ENCODE measurements at places on chromosomes 12 and 14.
A peak's percentile ranks its signal among the peaks of the same experiment; 100 is the strongest.

GRCh38 chr12:122918827-122919226 is 22.9 kb upstream of the VPS37B start:
- no peak for DNase-seq

DNA sequence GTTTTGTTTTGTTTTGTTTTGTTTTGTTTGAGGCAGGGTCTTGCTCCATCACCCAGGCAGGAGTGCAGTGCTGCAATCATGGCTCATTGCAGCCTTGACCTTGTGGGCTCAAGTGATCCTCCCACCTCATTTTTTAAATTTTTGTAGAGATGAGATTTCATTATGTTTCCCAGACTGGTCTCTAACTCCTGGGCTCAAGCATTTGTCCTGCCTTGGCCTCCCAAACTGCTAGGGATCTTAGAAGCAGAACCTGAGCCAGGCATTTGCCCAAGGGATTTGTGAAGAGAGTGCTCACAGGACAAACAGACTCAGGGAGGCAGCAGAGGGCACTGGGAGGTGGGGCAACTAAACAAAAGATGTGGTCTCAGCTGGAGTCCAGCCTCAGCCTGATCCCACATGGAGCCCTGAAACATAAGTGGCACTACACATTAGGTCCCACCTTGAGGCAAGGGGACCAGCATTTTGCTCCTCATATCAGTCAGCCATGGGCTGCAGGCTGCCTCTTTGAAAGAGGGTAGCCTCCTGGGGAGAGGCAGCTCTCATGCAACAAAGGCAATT is 86.2 kb upstream of the CMKLR1 start:
- DNase-seq, result no peak

DNA sequence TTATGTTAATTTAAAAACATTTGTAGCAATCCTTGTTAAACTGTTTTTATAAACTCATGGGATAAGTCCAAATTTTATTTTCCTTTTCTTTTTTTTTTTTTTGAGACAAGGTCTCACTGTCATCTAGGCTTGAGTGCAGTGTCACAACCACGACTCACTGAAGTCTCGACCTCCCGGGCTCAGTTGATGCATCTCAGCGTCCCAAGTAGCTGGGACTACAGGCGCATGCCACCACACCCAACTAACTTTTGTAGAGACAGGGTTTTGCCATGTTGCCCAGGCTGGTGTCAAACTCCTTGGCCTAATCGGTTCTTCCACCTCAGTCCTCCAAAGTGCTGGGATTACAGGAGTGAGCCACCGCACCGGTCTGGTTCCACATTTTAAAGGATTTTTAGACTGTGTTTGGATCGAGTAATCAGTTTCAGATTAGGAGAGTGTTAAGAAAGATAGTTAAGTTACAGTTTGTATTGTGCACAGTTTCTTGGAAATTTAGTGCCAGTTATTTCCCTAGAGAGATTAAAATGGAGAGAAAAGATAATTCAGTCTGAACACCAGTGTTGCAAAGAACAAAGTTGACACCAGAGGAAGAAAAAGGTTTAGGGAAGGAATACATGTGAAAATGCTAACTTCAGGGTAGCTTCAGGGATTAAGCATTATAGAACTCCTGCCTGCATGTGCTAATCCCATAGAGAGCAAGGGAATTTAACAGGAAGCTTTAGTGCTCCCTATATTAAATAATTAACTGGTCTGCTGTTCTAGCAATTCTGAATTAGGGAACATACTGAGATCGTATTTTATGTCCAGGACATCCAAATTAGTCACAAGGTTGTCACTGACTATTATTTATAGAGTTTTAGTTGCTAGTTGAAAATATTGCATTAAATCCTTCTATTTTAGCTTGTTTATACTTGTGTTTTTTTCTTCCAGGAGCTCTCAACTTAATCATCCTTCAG is 10.1 kb downstream of the RAP1B start:
- no peak for DNase-seq

DNA sequence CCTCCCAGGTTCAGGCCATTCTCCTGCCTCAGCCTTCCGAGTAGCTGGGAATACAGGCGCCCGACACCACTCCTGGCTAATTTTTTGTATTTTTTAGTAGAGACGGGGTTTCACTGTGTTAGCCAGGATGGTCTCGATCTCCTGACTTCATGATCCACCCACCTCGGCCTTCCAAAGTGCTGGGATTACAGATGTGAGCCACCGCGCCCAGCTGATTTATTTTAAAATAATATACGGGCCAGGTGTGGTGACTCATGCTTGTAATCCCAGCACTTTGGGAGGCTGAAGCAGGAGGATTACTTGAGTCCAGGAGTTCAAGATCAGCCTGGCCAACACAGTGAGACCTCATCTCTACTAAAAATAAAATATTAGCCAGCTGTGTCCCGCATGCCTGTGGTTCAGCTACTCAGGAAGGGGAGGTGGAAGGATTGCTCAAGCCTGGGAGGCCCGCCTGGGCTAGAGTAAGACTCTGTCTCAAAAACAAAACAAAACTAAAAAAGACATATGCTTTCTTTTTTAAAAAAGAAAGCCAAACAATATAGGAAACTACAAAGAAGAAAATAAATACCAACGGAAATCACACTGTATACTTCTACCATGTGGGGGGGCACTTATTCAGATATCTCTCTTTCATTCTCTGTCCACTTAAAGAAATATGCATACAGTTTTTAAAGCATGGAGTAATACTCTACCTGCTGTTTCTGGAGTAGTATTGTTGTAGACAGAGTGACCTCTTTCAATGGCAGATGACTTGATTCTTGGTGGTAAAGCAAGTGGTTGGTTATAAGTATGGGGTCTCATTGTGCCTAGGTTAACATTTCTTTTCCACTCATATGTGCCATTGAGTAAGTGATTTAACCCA is 930 bp upstream of the MIA2 start:
- no peak for DNase-seq

DNA sequence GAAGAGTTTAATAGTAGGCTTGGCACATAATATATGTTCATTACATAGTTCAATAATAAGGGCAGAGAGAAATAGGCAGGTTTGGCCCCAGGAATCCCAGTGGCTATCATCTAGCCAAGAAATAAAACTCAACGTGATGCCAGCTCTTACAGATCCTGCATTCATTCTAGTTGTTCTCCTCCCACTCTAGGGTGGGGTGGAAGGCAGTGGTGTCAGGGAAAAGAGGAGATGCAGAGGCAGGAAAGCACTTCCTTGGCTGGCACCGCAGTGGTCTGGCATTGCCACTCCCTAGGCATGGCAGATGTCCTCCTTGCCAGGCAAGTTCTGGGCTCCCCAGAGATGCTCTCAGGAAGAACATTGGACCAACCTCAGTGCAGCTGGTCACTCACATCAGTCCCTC is 383.6 kb downstream of the GRIN2B start:
- DNase-seq, result no peak

DNA sequence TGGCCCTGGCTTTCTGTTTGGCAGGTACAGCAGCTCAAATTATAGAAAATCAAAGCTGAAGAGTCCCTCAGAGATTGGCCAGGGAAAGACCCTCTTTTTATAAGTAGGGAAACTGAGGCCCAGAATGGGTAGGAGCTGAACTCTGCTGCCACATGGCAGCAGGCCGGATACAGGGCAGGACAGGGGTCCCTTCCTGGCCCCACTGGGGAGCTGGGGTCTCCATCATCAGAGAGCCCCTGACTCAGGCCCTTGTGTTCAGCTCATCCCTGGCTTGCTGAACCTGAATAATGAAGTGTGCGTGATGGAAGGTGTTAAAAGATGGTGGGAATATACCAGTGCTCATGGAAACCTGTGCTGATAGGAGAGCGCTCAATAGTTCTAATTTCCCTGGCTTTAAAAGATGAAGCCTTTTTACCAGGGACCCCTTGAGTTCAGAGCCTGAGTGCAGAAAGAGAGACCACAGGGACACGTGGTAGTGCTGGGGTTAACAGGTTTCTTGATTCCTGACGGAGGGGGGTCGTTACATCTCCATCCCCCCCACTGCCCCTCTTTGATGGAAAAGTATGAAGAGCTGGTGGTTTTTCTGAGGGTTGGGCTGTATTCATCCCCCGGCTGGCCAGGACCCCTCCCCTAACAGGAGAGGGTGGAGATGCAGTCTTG is 4.4 kb downstream of the DLK1 start:
- no peak for DNase-seq

GRCh38 chr14:101559624-101560533 is 1.4 kb upstream of the DIO3 start:
- no peak for DNase-seq

GRCh38 chr14:94768141-94768520 is 1.8 kb downstream of the GSC start:
- no peak for DNase-seq

DNA sequence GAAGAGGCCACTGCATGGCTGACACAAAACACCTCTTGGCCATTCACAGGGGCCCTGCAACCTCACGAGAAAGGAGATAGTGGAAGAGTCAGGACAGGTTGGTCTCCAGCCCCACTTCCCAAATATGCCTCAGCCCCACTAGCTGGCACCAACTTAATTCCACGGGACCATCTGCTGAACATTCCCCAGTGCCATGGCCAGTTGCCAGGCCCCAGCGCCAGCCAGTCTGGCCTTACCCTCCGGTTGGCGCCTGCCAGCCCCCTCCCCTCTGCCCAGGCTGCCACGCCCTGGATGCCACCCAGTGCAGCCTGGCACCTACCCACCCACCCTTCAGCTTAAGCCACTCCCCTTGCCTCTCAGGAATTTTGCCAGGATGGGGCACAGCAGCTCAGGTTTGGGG is 21.2 kb upstream of the HSPB8 start:
- no peak for DNase-seq

DNA sequence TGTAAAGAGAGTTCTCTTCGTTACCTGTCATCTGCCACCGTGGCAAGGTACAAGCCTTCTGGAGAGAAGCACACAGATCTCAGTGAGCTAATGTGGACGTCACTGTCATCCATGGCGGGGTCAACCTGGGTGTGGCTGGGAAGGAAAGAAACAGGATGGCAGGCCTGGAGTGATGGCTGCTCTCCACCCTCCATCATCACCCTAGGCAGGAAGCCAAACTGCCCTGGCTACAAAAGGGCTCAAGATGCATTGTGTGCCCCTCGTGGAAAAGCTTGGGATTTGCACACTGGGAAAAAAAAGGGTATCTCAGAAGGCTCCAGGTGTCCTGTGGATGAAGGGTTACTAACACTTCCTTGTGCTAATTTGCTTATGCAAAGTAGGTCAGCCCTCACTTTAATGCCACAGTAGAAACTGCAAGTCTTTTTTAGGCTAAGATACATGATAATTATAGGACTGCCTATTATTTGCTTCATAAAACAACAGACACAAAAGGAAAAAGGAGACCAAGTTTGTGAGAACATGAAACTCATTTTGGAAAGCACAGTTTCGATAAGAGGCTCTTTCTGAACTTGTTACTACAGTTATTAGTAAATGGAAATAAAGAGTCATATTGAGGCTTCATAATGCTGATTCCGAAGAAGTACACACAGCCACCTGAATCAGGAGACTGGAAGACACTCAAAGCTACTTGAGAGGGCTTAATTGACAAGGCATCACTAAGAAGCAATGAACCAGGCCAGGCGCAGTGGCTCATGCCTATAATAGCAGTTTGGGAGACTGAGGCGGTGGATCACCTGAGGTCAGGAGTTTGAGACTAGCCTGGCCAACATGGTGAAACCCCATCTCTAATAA is 18.9 kb downstream of the RFC5 start:
- DNase-seq, result no peak

DNA sequence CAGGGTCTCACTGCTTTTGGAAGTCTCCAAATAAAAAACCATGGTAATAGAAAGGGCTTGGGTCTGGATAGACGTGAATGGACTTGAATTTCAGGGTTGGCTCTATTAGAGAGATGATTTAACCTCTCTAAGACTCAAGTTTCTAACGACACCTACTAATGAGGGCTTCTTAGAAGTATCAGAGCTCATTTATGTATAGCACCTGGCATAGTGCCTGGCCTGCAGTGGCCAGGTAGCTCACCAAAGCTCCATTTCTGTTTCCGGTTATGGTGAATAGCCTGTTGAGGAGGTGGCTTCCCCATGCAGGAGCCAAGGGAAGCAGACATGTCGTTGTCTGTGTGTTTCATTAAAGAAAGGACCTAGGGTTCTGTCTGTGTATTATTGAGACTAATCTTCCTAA is 108.6 kb downstream of the ETV6 start:
- DNase-seq, result no peak

- peak; percentile 17 for DNase-seq
These were observed 438.4 kb upstream of the OR4E1 start for GRCh38 chr14:22112004-22112403.

- DNase-seq, result peak; percentile 63
These were observed 168.8 kb upstream of the BCL2L14 start for GRCh38 chr12:11901701-11902524.

DNA sequence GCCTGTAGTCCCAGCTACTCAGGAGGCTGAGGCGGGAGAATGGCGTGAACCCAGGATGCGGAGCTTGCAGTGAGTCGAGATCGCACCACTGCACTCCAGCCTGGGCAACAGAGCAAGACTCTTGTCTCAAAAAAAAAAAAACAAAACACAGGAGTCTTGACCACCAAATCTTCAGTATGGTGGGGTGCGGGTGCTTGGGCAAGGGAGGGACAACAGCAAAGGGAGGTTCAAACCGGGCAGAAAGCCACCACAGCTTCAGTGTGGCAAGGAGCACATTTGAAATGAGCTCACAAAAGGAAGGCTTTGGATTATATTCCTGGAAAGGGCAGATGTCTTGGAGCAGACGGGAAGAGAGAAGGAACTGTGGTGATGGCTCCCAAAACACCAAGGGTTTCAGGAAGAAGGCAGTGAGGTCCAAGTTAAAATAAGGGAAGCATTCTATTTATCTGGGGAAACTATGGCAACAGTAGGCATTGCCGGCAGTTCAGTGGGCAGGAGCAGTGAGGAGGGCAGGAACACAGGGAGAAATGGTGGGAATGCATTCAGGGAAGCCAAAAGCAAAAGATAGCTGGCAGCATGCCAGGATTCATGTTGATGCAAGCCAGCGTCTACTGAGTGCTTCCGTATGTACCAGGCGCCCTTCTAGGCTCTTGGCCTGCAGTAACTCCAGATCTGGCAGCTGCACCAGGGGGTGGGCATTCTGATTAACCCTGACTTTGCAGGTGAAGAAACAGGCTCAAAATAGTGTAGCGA is 51.0 kb upstream of the SRSF5 start:
- no peak for DNase-seq

- DNase-seq, result no peak
These were observed 7.4 kb downstream of the IFI27L1 start for GRCh38 chr14:94088516-94088915.

- no peak for DNase-seq
These were observed 207.0 kb upstream of the CDKN3 start for GRCh38 chr14:54189748-54190354.

Data from stimulated activated naive CD4-positive, alpha-beta T cell treated with Interleukin-2 at 50 U/mL for 16 hours (primary cell).